ENCODE measurements at places on chromosomes 3 and 15. TPM values are rescaled to one million over a fixed set of nuclear protein-coding genes. Genes with fewer than 3 reads are reported as not detected.

DNA sequence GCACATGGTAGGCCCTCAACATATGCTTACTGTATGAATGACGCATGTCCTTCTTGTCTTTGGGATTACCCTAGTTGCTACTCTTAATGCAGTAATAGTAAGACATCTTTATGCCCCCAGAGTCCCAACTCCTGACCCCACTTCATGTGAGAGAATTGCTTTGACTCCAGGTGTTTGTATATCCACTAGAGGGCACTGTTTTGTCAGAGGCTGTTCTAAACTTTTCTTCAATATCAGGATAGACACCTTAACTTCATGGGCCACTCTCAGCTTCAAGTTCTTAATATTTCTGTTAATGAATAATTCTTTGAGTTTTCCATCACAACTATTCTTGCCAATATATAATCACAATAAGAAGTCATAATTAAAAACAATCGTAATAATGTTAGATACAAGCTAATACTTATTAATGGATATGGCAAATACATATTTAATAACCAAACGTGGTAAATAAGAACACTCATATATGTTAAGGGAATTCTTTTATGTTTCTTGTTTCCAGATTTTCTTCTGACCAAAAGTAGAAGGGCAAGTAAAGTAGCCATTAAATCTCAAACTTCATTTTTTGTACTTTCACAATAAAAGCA is 337.2 kb upstream of the DNAJC19 start:
- DNase-seq = peak; percentile 13

The MYL3 gene
- not detected for total RNA-seq

The ARHGAP31 gene
- 10.5 TPM for total RNA-seq

DNA sequence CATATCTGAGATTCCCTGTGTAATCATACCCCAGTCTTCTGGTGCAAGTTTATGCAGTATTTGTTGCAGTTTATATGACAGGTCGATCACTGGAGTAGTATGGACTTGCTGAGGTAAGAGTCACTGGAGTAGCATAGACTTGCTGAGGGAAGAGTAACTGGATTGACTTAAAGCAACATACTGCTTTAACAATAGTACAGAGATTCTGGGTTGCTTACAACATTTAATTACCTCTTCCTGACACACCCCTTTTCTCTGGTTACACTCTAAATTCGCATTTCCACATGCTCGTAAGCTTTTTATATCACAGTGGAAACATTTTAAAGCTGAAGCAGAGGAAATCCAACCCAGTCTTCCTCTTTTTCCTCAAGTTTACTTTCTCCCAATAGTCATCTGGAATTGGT is 11.8 kb downstream of the AAGAB start:
- DNase-seq = peak; percentile 29

The SLC24A5 gene
- total RNA-seq = not detected

The MIX23 gene
- 112 TPM for total RNA-seq

DNA sequence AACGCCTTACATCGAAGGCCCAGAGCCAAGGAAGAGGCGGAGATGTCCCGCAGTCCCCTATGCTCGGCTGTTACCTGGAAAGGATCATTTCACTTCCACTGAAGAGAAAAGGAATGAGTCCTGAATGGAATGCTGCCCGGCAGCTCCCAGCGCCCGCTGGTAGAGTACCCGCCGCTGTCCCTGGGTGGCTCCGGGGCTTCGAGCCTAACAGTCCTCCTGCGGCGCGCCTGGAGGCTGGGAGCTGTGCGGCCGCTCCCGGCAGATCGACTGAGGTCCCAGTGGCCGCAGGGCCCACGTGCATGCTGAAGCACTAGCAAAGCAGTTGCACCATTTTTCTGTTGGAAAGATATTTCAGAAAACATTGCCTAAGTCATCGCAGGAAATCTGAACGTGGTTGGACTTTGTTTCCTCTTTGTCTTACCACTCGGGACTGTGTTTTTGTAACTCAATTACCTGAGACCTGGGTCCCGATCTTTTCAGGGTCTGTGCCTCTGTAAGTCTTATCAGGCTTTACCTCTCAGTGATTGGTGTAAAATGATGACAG is 984 bp downstream of the RNU6-1 start:
- DNase-seq = peak; percentile 66

The MAGI1 gene
- total RNA-seq = 2.8 TPM

GRCh38 chr3:109413049-109413448 is 75.7 kb upstream of the DPPA4 start:
- DNase-seq = peak; percentile 70

DNA sequence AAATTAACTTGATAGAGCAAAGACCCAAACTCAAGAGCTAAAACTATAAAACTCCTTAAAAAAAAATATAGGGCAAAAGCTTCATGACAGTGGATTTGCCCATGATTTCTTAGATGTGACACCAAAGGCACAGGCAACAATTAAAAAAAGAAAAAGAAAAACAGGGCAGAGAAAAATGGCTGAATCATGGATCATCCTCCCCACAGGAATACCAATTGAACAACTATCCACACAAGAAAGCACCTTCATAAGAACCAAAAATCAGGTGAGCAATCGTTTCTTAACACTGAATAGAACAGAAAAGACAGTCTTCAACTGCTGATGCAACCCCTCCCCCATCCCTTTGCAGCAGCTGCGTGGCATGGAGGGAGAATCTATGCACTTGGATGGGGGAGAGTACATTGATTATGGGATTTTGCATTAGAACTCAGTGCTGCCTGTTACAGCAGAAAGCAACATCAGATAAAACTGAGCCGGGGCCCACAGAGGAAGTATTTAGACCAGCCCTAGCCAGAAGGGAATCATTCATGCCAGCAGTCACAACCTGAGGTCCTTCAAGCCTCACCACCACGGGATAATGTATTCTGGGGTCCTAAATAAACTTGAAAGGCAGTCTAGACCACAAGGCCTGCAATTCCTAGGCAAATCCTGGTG is 15.7 kb downstream of the C3orf33 start:
- DNase-seq = no peak

- DNase-seq = no peak
Observed at GRCh38 chr15:52338891-52339290, 43.3 kb upstream of the MYO5C start.

DNA sequence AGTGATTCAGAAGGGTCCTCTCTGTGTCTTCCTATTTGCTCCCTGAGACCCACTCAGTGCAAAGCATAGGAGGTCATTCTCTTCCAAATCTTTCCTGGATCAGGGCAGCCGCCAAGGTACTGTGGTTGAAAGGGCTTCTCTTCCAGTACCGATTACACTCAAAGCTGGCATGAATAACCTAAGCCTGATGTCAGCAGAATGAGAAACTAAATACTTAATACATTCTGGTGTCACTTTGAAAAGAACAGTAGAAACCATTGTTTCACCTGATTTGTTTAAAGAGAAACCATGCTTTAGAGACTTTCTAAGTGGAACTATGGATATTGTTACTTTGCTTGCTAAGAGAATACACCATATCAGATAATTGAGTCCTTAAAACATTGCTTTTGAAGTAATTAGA is 50.2 kb downstream of the PDHB start:
- peak; percentile 80 for DNase-seq

GRCh38 chr15:68418611-68419161 is 13.3 kb downstream of the ITGA11 start:
- DNase-seq = peak; percentile 77

DNA sequence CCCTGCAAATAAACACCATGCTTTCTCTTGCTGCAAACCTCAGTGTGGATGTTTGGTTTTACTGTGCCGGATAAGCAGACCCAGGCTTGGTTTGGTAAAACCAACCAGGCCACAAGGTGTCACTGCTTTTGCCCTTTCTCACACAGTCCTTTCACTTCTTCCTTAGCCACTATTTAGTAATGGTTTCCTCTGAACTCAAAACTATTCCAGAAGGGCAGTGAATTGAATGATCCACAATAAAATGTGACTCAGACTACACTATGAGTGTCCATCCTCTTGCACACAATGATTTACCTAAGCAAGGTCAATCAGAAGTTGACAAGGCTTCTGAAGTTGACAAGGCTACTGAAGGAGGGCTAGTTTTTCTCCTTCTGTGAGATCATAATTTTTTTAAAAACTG is 552.4 kb upstream of the CCDC54 start:
- peak; percentile 96 for DNase-seq

- DNase-seq = no peak
Observed at GRCh38 chr3:147422196-147422595, 13.0 kb downstream of the ZIC1 start.

Data from M059J (cell line).